ENCODE measurements at places on chromosomes 13 and 19.
A peak's percentile ranks its signal among the peaks of the same experiment; 100 is the strongest.

- peak; percentile 41 for DNase-seq
These were observed 15.3 kb downstream of the TNFSF14 start for GRCh38 chr19:6654347-6655310.

DNA sequence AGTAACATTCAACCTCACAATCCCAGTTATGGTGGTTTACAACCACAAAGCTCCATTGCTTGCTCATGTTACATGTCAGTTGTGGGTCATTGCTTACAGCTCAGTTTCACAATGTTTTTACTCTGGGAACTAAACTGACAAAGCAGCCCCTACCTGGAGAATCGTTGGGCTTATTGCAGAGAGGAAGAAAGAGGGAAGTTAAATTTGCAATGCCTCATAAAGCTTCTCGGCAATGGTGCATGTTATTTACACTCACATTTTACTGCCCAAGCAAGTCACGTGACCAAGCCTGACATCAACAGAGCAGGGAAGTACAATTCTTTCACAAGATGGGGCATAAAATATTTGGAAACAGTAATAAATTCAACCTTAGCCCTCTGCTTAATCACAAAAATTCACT, 441.6 kb downstream of the TDRD3 start:
- peak; percentile 79 for DNase-seq

DNA sequence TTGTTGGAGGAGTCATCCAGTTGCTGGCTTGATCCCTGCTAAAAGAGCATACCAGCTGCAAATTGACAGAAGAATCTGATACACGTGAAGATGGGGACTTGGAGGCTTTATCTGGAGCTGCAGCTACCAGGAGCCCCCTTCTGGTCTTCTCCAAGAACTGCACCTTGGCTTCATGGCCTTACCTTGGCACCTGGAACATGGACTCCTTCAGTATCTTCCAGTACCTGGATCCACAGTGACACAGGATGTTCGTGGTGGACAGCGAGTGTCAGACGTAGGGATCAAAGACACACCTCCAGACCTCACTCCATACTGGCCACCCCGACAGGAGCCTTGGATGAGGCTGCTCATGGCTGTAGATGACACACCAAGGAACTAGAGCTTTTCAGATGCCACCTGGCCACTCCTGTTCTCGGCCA, 9.9 kb upstream of the ACSBG2 start:
- DNase-seq: peak; percentile 72

- DNase-seq: no peak
These were observed at the start of gene PNMA8A for GRCh38 chr19:46471116-46471733. Gene PNMA8A (minus strand): TSS chr19:46471563. CDS start chr19:46471035, 528 bp downstream.

GRCh38 chr13:102280366-102280765, 121.5 kb downstream of the FGF14 start:
- no peak for DNase-seq

- no peak for DNase-seq
These were observed 21.1 kb upstream of the NDUFS7 start for GRCh38 chr19:1362387-1363257.

DNA sequence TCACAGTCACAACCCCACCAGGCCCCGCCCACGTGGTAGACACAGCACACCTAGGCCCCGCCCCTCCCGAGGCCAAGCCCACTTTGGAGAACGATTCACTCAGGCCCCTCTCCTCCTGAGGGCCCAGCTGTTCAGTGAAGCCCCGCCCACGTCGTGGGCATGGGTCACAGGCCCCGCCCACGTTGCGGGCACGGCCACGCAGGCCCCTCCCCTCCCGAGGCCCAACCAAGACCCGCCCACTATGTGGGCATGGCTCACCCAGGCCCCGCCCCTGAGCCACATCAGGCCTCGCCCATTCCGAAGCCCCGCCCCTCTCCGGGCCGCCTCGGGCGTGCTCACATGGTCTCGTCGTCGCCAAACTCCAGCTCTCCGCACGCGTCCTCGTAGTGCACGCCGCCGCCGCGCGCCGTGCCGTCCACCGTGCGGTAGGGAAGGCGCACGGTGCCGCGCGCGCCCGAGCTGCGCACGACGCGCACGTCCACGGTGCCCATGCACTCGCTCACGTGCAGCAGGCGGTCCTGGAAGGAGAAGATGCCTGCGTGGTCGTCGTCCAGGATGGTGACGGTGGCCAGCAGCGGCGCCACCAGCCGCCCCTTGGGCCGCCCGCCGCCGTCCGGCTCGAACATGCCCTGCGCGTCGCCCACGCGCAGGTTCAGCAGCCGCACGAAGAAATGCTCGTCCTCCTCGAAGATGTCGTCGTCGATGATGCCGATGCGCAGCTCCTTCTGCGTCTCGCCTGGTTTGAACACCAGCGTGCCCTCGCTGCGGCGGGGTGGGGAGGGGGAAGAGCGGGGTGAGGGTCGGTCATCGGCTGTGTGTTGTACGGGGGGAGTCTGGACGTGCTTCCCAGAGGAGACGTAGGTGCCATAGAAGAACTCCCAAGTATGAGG, 24.0 kb downstream of the SLC8A2 start:
- DNase-seq: peak; percentile 42
